Right renal pelvis (tissue), 4 donors: ENCODE measurements at places on chromosomes 12 and 14. TPM values are rescaled to one million over a fixed set of nuclear protein-coding genes. Genes with fewer than 3 reads are reported as not detected.

- DNase-seq, result no peak
Observed at GRCh38 chr12:75666126-75666938, 154.9 kb upstream of the KRR1 start.

The HRK gene
- 0.56 TPM for polyA plus RNA-seq

DNA sequence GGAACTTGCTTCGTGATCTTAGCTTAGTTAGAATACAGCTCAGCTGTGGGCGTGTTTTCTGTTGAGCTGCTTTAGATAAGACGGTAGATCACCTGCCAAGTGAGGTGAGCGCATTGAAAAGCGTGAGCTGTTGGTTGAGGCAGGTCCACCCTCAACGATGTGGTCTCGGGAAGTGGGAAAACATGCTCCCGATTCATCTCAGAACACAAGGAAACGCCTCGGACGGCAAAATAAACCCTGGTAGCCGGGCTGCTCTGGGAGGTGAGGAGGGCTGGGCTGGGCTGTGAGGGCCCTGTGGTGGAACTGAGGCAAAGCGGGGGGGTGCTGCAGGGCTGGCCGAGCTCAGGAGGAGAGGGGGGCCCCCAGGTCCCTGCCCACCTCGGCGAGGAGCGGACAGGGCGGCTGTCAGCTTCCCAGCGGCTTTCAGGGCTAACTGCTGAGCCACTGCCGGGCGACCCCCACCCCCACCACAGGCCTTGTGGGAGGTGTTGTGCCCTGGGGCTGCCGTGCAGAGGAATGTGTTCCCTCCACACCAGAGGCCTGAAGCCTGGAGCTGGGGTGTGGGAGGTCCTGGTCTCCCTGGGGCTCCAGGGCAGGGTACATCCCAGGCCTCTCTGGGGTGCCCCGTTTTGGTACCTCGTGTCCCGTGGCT, 30.7 kb downstream of the NOC4L start:
- DNase-seq, result no peak

- DNase-seq, result no peak
Observed at GRCh38 chr12:122501489-122501989, 807 bp upstream of the ZCCHC8 start.

GRCh38 chr12:46499226-46499625, 126.7 kb upstream of the SLC38A2 start:
- DNase-seq, result no peak

DNA sequence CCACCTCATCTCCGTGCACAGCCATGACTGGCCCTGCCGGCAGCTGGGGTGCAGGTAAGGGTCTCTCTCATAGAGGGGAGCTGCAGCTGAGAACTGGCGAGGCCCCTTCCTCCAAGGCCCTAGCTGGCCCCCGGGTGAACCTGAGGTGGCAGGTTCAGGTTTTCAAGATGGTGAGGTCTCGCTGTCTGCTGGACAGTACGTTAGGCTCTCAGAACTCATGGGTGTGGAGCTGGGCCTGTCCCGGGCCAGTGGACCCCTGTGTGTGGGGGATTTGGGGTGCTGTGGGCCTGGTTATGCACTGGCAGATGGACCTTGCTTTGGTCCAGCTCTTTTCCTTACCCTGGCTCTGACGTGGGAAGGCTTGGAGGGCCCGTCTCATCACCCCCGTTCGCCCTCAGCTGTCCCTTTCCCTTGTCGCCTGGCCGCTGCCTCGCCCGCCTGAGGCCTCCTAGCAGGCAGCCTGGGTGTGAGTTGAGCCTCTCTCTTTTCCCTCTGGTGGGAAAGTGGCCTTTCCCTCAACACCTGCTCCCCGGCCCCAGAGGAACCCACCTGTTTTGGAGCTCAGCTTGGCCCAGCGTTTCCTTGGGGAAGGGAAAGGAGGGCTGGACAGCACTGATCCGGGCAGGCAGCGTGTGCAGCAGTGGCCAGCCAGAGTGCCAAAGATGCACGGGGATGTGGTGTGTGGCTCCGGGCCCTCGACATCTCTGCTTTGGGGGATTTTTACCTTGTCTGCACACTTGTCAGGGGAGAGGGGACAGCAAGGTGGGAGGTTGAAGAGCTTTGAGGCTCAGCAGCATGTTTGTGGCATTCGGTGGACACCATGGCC, 28.3 kb downstream of the IL31 start:
- DNase-seq, result no peak

The DENND5B gene
- 25.9 TPM for polyA plus RNA-seq

The FGD4 gene
- polyA plus RNA-seq, result 19.0 TPM

DNA sequence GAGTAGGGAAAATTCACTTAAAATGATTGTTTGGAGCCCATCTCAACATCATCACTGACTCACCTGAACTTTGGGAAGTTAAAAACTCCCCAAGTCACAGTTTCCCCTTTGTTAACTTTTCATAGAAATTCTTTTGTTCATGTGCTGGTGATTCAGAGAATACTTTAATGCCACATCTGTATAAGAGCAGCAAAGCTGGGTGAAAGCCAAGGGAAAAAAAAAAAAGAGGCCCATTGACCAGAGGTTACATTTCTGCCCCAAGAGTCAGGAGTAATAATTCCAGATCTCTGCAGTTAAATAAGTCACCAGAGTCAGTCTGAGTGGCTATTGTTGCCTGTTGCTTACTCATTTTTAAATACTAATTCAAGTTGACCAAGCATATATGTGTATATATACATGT, 136.4 kb upstream of the LGR5 start:
- DNase-seq, result no peak

DNA sequence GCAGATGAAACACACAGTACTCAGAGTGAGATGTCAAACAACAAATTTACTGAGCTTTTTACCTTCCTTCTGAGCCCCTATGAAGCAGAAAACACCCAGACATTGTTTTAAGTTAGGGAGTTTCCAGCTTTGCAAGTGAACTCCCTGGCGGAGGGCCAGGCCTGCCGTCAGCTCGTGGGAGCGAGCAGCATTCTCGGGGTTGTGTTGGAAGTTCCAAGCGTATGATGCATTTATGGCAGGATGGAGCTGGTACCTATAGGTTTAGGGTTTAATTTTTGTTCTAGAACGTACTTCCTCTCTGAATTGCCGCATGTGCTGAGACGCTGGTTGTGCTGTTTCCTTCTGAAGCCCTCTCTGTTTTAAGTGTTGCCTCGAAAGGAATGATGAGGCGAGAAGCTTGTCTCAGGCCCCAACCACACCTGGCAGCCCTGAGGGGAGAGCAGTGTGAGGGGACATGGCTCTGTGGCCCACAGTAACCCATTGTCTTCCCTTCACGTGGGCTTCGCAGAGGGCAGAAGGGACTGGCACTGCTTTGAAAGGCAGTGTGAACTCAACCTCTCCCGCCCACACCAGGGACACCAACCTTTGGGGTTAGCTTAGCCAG, 76.6 kb downstream of the SSPN start:
- peak; percentile 51 for DNase-seq

The TROAP gene
- 20.6 TPM for polyA plus RNA-seq

- DNase-seq, result no peak
Observed at GRCh38 chr14:92692822-92693226, 55.6 kb downstream of the LGMN start.

DNA sequence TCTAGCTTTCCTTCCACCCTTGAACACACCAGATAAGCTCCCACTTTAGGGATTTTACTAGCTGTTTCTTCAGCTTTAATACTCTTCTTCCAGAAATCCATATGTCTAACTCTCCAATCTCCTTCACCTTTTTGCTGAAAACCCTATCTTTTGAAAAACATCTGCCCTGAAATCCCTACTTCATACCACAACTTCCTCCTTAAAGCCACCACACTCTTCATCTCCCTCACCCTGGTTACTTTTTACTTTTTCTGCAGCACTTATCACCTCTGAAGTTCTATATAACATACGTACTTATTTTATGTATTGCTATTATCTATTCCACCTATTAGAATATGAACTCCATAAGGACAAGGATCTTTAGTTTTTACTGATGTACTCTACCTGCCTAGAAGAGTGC, 28.6 kb upstream of the PTPRQ start:
- DNase-seq, result no peak

GRCh38 chr12:121798787-121799155, 5.0 kb upstream of the SETD1B start:
- no peak for DNase-seq

- no peak for DNase-seq
Observed at GRCh38 chr12:46442239-46442638, 69.7 kb upstream of the SLC38A2 start.

DNA sequence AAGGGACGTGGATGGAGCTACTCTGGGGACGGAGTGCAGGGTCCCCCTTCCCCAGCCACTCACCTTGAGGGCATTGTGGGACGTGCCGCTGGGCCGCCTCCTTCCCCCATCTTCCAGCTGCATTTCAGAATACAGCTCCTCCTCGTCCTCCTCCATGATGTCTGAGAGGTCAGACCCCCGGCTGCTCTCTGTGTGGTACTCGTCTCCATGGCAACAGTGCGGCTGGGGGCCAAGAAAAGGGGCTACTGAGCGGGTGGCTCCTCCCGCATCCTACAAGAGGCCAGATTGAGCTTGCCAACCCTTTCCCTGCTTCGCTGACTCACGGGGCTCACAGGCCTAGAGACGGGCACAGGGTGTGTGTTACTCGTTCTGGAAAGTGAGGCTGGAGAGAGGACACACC, 90.4 kb downstream of the PIWIL1 start:
- no peak for DNase-seq

The ERP27 gene
- 29.1 TPM for polyA plus RNA-seq

DNA sequence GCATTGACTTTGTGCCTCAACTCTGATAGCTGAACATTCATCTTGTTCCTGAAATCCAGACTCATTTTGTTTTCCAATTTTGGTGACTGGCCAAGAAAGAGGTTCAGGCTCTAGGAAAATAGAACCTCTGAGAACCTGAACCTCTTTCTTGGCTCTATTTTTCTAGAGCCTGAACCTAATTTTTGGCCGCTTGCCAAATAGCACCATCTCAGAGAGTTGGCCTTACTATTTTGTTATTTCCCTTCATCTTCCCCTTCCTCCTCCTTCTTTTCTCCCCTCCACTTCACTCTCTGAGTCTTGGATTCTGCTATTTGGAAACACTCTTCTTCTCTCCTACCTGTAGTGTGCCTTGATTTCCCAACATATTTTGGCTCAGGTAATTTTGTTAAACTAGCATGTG, 114.4 kb upstream of the CNTN1 start:
- no peak for DNase-seq

- no peak for DNase-seq
Observed at GRCh38 chr12:92551853-92552397, 150.9 kb upstream of the PLEKHG7 start.

DNA sequence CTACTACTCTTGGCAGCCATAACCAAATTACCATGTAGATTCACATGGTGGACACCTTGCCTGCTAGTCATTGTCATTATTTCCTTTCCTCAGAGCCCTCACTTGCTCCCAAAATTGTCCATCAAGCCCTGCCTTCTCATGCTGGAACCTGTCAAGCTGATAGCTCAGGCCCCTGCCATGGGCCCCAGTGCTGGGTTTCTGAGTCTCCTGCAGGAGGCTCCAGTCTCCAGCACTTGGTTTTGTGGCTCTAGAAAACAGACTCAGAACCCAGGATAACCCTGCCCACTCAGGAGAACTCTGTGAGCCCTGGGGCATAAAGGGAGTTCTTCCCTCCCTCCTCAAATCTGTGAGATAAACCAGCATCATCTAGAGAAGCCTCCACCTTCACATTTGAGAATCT, 10.8 kb downstream of the KRT71 start:
- no peak for DNase-seq

The RHEBL1 gene
- polyA plus RNA-seq, result 2.1 TPM

The PIP4K2C gene
- 45.7 TPM for polyA plus RNA-seq

GRCh38 chr12:107446476-107446875, 239.1 kb upstream of the PWP1 start:
- no peak for DNase-seq

- DNase-seq, result no peak
Observed at GRCh38 chr14:80485764-80486163, 274.5 kb upstream of the DIO2 start.

GRCh38 chr12:52598966-52599365, 2.3 kb downstream of the KRT72 start:
- DNase-seq, result no peak

The SERPINA1 gene
- 93.3 TPM for polyA plus RNA-seq

The RNU6-7 gene
- polyA plus RNA-seq, result not detected

DNA sequence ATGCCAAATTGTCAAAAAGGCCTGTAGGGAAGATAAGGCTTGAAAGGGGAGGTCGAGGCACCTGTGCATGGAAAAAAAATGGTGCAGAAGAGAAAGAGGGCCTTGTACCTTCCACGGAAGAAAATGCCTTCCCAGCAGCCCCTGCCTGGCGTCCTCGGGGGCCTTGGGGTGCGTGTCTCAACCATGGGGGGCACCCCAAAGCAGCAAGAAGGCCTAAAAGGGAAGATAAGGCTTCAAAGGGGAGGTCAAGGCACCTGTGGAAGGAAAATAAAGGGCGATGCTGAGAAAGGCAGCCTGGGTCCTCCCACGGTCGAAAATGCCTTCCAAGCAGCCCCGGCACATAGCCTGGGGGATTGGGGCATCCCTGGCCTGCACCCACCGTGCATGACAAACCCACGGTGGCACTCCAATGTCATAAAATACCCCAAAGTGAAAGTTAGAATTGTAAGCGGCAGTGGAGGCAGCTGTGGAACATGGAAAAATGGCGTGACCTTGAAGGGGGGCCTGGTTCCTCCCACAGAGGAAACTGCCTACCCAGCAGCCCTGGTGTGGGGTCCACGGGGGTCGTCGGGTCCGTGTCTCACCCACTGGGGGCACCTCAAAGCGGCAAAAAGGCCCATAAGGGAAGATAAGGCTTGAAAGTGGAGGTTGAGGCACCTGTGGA, 275.0 kb downstream of the ALG10 start:
- DNase-seq, result no peak

GRCh38 chr12:76631741-76632140, 72.2 kb upstream of the OSBPL8 start:
- DNase-seq, result no peak

The LPAR5 gene
- 1.8 TPM for polyA plus RNA-seq

The BATF gene
- polyA plus RNA-seq, result 0.50 TPM

- DNase-seq, result no peak
Observed at GRCh38 chr14:103529383-103530365, 678 bp downstream of the TRMT61A start.

DNA sequence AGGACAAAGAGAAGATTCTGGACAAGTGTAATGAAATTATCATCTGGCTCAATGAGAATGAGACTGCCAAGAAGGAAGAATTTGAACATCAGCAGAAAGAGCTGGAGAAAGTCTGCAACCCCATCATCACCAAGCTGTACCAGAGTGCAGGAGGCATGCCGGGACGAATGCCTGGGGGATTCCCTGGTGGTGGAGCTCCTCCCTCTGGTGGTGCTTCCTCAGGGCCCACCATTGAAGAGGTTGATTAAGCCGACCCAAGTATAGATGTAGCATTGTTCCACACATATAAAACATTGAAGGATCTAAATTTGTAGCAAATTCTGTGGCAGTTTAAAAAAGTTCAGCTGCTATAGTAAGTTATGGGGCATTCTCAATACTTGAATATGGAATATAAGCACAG, 174.3 kb upstream of the CCND2 start:
- DNase-seq, result no peak

DNA sequence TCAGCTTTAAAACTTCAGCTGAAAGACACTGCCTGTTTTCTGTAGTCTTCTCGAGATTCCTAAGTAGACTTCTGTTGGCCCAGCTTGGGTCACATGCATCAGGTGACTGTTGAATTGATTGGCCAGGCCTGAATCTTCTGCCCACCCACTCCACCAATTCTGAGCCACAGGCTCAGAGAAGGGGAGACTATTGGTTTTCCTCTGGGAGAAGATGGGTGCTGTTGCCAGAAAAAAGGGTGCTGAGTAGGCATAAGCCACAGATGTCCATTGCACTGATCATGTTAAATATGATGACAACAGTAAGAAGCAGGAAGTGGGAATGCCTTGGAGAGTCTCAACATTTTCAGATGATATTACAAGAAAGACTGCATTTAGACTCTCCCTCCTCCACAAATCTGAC, 6.8 kb upstream of the SPTLC2 start:
- DNase-seq, result no peak

GRCh38 chr12:53845932-53846331, 92.7 kb upstream of the HOXC13 start:
- no peak for DNase-seq

The ASIC1 gene
- 4.8 TPM for polyA plus RNA-seq
